AG04450 (cell line): ENCODE measurements at places on chromosomes 1 and 21. TPM values are rescaled to one million over a fixed set of nuclear protein-coding genes. Genes with fewer than 3 reads are reported as not detected.
A peak's percentile ranks its signal among the peaks of the same experiment; 100 is the strongest.

DNA sequence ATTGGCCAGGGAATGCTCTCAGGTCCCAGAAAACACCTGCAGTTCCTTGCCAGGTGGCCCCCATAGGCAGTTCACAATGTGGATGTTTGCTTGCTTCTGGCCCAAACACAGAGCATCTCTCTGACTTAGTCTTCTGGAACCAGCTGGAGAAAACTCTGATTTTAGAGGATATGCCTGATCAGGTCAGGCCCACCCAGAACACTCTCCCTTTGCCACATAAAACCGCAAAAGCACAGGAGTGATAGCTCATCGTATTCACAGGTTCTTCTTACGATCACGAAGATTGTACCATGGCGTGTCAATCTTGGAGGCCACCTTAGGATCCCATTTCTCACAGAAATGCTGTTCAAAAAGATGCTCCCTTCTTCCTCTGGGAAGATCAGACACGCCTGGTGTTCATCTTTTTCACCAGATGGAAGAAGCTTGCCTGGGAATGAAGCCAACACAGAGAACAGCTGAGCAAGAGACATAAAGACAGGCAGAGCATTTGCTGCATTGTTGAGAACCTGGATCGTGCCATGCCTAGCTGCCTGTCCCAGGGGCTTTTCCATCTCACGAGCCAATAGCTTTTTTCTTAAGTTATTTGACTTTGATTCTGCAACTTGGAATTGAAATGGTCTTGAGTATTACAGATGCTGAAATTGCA, 11.6 kb upstream of the CD247 start:
- DNase-seq: no peak

- DNase-seq: no peak
Observed at GRCh38 chr1:202259705-202260104, 66.1 kb downstream of the LGR6 start.

Gene C1orf159
- polyA plus RNA-seq: 2.3 and 3.2 TPM in 2 replicates

DNA sequence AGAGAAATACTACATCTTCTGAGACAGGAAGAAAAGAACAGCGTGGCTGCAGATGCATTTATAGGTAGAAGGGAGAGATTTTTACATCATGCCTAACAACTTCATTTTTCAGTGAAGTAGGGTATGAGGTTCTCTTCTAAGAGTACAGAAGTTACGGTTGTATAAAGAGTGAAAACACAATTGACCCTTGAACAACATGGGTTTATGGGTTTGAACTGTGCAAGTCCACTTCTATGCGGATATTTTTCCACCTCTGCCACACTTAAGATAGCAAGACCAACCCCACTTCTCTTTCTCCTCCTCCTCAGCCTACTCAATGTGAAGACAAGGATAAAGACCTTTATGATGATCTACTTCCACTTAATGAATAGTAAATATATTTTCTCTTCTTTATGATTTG, 64.5 kb downstream of the RPAP2 start:
- DNase-seq: no peak

Gene TRIM46
- 2.9 and 3.8 TPM in 2 replicates for polyA plus RNA-seq

GRCh38 chr1:178947677-178947981, 76.8 kb upstream of the ANGPTL1 start:
- DNase-seq: no peak

Gene RIMKLA
- not detected in 2 replicates for polyA plus RNA-seq

DNA sequence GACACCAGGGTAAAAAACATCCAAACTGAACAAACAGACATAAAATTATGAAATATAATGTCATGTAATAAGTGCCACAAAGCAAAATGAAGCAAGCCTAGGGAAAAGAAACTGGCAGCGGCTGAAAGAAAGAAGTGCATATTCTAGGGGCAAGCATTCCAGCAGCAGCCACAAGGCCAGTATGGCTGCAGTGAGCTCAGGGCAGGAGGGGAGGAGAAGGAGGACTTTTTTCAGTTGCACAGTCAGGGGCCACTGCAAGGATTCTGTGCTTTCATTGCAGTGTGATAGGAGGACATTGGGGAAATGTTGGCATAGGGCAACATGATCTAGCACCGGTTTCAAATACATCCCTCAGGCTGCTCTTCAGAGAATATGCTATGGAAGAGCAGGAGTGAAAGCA, 263.8 kb downstream of the NEGR1 start:
- no peak for DNase-seq

- no peak for DNase-seq
Observed at GRCh38 chr1:218284377-218284916, 646 bp upstream of the RRP15 start.

DNA sequence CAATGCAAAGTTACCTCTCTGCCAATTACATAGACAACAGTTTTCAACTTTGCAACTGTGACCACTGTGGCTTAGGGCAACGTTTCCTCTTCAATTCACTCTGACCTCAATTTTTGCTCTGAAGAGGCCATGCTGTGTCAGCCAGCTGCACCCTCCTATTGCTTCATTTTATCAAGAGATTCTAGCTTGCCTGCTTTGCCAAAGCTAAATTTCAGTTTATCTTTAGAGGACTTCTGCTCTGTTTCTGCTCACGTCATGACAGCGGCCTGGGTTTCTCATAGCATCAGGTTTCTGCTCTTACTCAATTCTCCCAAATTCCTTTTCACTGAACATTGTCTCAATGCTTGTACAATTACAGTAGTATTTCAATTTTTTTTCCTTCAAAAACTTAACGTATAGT, 154.6 kb downstream of the PLA2G4A start:
- DNase-seq: peak; percentile 91

DNA sequence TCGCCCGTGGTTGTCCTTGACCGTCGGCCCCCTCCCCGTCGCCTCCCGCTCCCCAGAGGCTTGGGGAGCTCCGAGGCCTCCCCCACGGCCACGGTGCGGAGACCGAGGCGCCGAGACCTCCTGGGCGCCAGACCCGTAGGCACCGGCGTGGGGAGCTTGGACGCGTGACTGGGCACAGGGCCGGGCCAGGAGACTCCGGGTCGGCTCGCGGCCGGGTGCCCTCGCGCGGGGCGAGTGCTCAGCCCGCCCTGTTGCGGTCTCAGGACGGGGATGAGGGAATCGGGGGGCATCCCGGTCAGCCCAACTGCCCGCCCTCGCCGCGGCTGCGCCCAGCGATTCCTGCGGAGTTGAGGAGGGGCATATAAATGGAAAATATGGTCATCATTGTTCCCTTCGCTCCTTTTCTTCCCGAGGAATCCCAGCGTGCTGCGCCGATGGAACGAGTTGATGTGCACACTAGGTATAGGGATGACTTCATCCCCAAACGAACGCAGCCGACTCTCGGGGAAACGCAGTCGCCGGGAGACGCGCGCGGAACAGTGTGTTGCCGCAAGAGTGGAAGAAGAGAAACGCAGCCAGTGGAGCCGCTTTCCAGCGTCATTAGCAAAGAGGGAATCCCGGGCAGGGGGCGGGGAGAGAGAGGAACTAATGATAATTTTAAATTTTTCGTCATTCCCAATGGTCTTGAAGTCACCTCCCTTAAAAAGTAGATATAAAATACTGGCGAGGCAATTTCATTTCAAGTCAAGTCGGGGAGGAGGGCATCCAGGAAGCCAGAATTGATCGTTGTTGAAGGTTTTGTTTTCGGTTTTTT, 747 bp upstream of the ENAH start:
- DNase-seq: no peak

DNA sequence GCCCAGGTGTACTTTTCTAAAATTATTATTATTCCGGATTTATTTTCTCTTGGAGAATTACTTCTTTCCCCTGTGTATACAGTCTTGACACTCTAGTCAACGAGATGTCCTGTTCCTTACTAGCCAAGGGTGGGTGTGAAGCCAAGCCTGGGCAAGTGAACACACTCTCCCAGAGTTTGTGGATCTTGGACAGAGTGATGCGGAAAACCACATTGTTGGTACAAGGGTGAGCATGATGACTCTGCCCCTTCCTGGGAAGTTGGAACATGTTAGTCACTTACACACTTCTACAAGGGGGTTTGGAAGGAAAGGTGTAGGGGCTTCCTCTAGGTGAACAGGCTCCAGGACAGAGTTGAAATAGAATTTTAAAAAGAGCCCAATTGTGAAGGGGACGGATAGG, 20.0 kb upstream of the RD3 start:
- no peak for DNase-seq

- no peak for DNase-seq
Observed at GRCh38 chr1:158819461-158820443, 11.4 kb upstream of the MNDA start.

Gene WDR64
- not detected in 2 replicates for polyA plus RNA-seq

DNA sequence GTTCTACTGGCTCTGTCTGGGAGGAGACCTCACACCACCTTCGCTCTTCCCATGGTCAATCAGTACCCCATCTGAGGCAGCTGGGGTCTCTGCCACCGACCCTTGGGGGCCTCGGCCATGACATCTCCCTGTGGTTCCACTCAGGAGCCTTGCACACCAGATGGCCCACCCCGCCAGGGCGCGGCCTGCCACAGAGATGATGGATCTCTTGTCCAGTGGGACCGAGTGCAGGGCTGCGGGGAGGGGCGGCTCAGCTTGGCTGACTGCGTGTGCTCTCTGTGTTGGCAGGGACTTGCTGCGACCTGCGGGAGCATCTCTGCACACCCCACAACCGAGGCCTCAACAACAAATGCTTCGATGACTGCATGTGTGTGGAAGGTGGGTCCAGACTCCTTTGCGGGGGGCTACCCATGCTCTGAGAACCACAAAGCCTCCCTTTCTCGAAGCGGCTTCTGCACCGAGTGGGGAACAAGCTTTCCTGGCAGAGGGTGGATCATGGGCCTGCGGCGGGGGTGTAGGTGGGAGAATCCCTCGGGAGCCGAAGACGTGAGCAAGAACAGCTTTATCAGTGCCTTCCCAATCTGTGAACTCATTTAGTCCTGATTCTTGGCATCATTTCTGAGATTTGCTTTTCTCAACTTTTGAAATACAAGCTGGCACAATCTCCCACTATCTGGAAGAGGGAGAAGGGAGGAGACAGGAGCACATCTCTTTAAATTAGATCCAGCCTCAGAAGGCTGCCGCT, 20.9 kb upstream of the AGTRAP start:
- no peak for DNase-seq

DNA sequence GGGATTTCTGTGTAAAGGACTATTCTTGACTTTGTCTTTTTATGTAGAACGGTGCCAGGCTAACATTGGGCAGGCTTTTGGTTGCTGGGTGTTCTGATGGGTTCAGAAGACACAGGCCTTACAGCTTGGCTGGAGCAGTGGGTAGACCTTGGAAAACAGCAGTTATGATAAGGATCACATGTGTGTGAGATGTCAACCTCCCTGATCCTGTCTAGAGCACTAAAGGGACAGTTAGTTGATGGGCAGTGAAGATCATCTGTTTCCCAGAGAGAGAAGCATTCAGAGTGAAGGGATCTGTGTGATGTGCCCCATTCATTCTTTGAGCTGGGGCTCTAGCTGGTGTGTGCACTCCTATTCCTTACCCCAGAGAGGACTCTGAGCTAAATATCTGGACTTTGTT, 88.0 kb downstream of the NOS1AP start:
- DNase-seq: no peak

GRCh38 chr1:214432245-214432644, 119.2 kb downstream of the PTPN14 start:
- no peak for DNase-seq

GRCh38 chr1:202227053-202227672, 33.6 kb downstream of the LGR6 start:
- DNase-seq: no peak

Gene PTPRF
- polyA plus RNA-seq: 68.3 and 72.0 TPM in 2 replicates

DNA sequence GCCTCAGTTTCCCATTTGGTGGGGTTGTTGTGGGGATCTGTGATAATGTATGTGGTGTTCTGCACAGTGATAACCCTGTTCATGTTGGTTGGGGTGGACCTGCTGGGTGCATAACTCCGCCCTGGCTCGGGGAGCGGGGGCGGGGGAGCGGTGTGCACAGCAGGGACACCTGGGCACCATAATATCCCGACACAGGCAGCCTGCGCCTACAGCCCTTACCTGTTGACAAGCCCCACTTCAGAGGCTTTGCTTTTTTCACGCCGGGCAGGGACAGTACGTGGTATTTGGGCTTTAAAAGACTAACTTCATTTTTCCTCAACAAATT, 48.0 kb upstream of the ACOT11 start:
- DNase-seq: no peak

Gene CZIB
- 82.5 and 89.6 TPM in 2 replicates for polyA plus RNA-seq

DNA sequence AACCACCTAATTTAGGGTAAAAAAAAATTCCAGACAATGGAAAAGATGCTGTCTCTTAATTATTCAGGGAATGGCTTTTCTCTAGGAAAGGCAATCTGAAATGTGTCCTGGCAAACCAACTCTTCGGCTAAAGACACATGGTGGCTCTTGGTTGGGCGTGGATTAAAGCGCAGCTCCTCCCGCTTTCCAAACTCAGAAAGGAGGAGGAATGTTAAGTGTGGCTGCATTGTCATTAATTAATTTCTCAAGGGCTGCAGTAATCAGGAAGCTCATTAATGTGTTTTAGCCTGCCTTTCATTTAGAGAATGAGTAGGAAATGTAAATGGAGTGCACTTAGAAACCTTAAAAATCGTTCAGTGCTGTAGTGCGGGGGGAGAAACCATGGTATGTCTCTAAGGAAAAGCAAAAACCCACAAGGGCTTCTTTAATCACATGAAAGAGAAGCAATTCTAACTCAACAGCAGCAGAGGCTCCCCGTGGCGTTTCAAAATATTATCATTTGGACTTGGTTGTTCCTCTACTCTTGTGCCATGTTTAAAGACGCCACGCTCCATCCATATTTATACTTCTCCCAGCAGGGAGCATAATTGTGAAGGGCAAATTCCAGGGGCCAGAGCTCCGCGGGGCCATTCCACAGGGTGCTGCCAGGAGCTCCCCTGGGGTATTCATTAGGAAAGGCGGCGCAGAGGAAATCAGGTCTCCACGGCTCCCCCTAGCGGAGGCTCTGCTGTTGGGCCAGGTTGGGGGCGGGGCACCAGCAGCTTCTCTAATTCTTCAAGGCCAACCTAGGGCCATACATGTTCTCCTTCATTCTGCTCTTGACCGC, 91.9 kb upstream of the SSX2IP start:
- no peak for DNase-seq

Gene GBP3
- 77.1 and 94.1 TPM in 2 replicates for polyA plus RNA-seq

Gene CFAP141
- polyA plus RNA-seq: not detected in 2 replicates

Gene RHD
- polyA plus RNA-seq: not detected in 2 replicates

Gene PTAFR
- 0.09 and 0.12 TPM in 2 replicates for polyA plus RNA-seq

Gene GBP7
- polyA plus RNA-seq: not detected in 2 replicates

Gene YOD1
- polyA plus RNA-seq: 2.5 and 3.2 TPM in 2 replicates

Gene SYNJ1
- polyA plus RNA-seq: 5.6 and 7.3 TPM in 2 replicates

DNA sequence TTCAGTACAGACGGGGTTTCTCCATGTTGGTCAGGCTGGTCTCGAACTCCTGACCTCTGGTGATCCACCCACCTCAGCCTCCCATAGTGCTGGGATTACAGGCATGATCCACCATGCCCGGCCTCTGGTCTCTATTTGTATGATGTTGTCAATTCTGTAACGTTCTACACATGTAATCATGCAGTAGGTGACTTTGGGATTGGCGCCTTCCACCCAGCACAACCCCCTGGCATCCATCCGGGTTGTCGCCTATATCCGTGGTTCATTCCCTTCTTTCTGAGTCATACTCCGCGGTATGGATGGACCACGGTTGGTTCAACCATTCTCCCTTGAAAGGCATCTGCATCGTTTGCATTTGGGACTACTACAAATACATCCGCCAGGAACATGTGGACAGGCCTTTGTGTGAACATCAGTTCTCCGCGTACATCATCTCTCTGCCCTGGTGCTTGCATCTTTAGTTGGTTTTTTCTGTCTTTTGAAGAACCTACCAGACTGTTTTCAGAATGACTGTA, 72.1 kb downstream of the PDE9A start:
- DNase-seq: no peak
